ENCODE measurements at places on chromosomes 12 and 14.

DNA sequence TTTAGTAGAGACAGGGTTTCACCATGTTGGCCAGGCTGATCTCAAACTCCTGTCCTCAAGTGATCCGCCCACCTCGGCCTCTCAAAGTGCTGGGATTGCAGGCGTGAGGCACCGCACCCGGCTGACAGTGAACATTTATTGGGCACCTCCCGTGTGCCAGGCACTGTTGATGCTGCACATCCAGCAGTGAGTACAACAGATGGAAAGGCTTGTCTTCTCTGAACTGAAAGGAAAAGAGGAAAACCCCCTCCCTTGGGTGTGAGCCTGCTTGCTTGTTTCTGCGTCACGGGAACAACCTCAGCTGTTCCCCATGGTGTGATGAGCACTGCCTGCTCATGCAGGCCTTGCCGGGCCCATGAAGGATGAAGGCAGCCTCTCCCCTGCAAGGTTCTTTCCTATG lies 39.5 kb downstream of the DGLUCY start:
- DNase-seq = no peak

DNA sequence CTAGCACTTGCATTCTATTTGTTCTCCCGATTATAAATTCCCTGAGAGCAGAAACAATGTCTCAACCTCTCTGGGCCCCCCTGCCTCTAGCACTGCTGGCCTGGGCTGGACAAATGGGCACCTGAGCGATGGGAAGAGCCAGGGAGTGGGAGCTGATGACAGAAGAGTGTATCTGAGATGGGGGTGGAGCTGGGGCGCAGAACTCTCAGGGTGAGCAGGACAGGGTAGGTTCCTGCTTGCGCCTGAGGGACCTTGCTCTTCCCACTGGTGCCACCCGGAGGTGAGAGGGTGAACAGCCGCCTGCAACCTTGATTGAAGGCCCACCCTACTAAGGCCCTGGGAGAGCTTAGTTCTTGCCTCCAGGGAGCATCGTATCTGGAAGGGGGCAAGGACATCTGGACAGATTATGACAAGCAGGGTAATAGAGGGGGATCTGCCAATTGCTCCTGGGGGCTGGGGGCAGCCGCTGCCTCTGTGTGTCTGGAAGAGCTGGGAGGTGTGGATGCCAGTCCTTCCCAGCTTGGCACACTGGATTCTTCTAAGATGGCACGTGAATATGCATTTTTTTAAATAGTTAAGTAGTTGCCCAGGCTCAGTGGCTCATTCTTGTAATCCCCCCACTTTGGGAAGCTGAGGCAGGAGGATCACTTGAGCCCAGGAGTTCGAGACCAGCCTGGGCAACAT lies 43.0 kb upstream of the TSPAN9 start:
- DNase-seq = no peak

DNA sequence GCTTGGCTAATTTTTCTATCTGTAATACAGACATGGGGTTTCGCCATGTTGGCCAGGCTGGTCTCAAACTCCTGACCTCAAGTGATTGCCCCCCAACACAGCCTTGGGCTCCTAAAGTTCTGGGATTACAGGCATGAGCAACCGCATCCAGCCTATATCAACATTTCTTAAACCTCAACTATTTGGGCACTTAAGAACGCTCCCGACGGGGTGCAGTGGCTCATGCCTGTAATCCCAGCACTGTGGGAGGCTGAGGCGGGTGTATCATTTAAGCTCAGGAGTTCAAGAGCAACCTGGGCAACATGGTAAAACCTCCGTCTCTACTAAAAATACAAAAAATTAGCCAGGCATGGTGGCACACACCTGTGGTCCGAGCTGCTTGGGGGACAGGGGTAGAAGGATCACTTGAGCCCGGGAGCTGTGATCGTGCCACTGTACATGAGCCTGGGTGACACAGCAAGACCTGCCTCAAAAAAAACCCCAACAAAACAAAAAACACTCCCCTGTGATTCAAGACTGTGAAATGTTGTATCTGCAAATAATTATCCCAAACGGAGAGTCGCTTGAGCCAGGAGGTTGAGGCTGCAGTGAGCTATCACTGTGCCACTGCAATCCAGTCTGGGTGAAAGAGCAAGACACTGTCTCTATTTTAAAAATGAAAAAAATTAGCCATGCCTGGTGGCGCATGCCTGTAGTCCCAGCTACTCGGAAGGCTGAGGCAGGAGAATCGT lies 21.5 kb downstream of the PPTC7 start:
- DNase-seq = no peak

DNA sequence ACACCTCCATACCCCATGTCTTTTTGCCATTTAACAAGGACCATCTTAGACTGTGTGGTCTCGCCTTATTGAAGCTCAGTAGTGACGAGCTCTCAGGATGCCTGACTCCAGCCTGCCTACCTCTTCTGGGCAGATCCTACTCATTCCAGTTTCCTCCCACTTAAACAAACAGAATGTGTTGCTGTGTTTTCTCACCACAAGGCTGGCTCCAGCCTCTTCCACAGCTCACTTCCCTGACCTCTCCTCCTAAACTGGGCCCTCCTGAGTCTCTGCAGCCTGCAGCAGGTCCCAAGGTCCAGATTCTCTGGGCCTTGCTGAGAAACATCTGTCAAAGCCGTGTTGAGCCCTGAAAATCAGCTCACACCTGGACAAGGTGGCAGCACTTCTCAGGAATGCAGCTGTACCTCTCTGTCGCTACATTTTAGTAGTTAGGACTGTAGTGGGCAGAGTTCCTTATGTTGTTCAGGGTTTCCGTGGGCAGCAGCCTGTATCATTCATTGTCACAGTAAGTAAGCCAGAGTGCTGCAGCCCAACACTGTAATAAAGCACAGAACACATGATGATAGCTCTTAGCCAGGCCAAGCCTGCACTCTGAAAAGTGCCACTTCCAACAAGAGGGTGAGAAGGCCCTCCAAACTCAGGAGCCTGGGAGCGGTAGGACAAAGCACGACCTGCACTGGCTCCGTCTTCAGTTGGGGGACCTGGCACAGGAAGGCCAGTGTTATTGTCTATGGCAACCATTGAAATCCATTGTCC lies 68.5 kb downstream of the NKX2-1 start:
- no peak for DNase-seq

- DNase-seq = no peak
These were observed 765 bp downstream of the SCYL2 start for GRCh38 chr12:100267603-100268281.

GRCh38 chr14:59126714-59127436 lies 61.6 kb upstream of the DAAM1 start:
- no peak for DNase-seq

- no peak for DNase-seq
These were observed 49.1 kb downstream of the CYP46A1 start for GRCh38 chr14:99733211-99733539.

GRCh38 chr14:67673451-67673850 lies 981 bp downstream of the VTI1B start:
- no peak for DNase-seq

- DNase-seq = no peak
These were observed 77.9 kb downstream of the BCL11B start for GRCh38 chr14:99194136-99194535.

- no peak for DNase-seq
These were observed 49.9 kb upstream of the BBS10 start for GRCh38 chr12:76398106-76398505.

GRCh38 chr12:57584690-57585089 lies 6.3 kb upstream of the PIP4K2C start:
- no peak for DNase-seq

DNA sequence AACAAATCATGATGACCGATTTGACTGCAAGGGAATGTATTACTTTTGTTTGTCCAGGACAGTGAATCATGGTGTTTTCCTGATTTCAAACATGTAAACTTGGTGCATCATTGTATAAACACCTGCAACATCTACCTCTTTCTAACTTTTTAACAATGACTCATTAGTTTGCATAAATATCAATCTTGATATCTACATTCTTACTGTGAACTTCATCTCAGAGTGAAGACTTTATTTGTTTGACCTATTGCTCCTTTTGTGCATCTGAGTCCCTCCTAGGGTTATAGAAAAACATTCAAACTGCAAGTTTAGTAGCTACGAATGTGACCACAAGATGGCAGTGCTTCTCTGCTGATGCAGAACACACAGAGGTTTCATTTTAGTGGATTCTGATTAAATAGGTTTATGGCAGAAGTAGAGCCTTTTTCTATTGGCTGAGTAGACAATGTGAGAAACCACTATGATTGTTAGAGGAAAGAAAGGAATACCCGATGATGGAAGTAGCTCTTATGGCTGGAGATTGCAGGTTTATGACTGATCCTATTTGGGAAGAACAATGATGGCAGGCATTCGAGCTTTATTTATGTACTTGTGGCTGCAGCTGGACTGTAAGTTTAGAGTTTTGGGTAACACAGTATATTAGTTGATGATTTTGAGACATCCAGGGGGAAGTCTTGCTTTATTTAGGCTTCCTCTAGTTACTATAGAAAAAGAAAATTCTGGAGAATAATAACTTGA lies 244.2 kb upstream of the OR4E1 start:
- DNase-seq = peak; percentile 11

DNA sequence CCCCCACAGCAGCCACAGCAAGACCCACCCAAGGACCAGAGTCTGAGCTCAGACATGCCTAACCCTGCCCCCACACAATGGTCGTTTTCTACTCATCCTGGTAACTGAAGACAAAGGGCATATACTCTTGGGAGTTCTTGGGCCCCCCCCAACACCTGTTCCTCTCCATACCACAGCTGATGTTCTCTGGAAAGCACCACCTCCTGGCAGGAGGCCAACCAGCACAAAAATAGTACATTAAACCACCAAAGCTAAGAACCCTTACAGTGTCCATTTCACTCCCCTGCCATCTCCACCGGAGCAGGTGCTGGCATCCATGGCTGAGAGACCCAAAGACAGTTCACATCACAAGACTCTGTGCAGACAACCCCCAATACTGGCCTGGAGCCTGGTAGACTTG lies 80.6 kb upstream of the DAAM1 start:
- DNase-seq = no peak

GRCh38 chr14:100295376-100296105 lies 10.7 kb downstream of the SLC25A29 start:
- no peak for DNase-seq

GRCh38 chr12:62841846-62842245 lies 93.1 kb downstream of the PPM1H start:
- DNase-seq = no peak

DNA sequence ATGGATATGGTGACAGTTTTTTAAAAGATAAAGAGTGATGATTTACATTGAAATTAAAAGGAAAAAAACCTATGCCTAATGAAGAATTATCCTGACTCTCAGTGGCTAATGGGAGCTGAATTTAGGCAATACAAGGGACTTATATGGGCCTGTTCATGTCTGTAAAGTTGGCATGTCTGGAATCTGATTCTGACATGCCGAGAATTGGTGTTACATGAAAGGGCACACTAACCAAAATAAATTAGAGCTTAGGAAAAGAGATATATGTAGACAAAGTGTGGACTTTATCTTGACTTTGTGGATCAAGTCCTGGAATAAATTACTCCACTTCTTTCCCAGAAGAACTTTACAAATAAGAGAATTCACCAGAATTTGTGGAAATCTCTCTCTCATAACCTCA lies 1.1 kb downstream of the TDG start:
- DNase-seq = no peak

GRCh38 chr14:58160561-58160960 lies 8.5 kb upstream of the ARMH4 start:
- DNase-seq = no peak

DNA sequence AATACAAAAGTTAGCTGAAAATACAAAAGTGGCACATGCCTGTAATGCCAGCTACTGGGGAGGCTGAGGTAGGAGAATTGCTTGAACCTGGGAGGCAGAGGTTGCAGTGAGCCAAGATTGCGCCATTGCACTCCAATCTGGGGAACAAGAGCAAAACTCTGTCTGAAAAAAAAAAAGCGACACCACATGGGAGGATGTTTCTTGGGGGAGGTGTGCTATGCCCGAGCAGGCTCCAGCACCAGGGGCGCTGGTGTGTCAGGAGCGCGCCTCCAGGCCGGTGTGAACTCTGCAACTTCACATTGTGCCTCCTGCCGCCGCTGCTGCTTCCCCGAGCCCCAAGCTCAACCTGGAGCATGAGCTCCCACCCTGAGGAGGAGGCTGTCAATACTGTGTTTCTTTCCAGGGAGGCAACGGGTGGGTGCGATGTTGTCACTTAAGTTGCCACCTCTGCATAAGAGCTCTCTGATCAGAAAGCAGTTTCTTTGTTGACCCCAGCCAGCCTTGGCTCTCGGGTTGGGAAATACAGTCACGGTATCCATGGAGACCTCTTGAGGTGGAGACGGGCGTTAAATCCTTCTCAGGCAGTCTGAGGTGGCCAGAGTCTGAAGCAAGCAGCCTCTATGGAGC lies 18.9 kb downstream of the DEGS2 start:
- no peak for DNase-seq

GRCh38 chr12:6899427-6899826 lies 5.2 kb upstream of the LRRC23 start:
- no peak for DNase-seq

GRCh38 chr12:86254399-86255107 lies 1.6 kb downstream of the MGAT4C start:
- DNase-seq = no peak

- no peak for DNase-seq
These were observed 17.7 kb downstream of the SLC4A8 start for GRCh38 chr12:51442324-51442723.

DNA sequence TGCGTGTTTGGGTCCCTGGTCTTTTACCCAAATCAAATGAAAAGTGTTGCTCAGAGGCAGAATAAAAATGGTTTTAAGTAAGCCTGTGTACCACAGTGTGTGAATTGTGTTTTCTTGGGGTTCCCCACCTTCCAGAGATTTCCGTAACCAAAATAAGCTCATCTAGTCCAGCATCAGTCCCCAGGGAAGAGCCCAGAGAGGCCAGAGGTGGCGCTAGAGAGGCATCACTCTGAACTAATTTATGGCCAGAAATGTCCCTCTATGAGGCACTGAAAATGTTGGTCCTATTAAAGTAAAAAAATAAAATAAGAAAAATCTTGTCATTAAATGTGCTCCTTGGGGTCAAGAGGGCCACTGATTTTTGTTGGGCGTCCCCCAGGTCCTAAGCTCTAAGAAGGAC lies 24.9 kb upstream of the PRKAB1 start:
- no peak for DNase-seq

- no peak for DNase-seq
These were observed 28.4 kb downstream of the CLEC1A start for GRCh38 chr12:10070380-10070779.

DNA sequence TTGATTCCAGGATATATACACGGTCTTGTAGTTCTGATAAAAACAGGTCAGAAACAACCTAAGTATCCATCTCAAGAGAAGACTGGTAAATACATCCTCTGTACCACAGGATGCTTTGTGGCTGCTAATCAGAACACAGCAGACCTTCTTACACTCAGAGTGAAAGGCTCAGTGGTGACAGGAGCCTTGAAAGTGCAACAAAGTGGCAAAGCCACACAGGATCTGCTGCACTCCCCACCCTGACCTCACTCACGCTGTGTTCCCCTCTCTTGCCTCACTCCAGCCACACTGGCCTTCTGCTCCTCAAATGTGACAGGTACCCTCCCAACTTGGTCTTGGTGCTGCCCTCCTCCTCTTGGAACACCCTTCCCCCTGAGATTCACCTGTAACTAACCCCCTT lies 98.1 kb upstream of the GRIP1 start:
- no peak for DNase-seq

- DNase-seq = no peak
These were observed 174.5 kb downstream of the MYRFL start for GRCh38 chr12:69999561-69999960.
